ENCODE measurements at places on chromosomes 6 and 20. TPM values are rescaled to one million over a fixed set of nuclear protein-coding genes. Genes with fewer than 3 reads are reported as not detected.

Gene RIPOR2
- not detected for total RNA-seq

Gene CLPSL2
- total RNA-seq, result not detected

Gene SLC35D3
- not detected for total RNA-seq

Gene BNIP5
- not detected for total RNA-seq

Gene RAET1G
- total RNA-seq, result not detected

Gene PRR18
- not detected for total RNA-seq

Gene WFDC5
- not detected for total RNA-seq

Gene TTK
- 8.5 TPM for total RNA-seq

Gene CLPSL1
- not detected for total RNA-seq

Gene ZBTB46
- total RNA-seq, result 41.2 TPM

Gene OR2J3
- total RNA-seq, result not detected

Gene ANKRD66
- not detected for total RNA-seq

Gene SLC22A3
- total RNA-seq, result under 0.01 TPM

Gene PPP1R18
- 41.7 TPM for total RNA-seq

Gene TTLL9
- not detected for total RNA-seq

Gene SLC2A10
- total RNA-seq, result 16.0 TPM

Gene MICB
- 29.3 TPM for total RNA-seq

Gene FAM120B
- 18.1 TPM for total RNA-seq

Gene PPP1R3D
- 10.9 TPM for total RNA-seq

Gene NKX2-2
- not detected for total RNA-seq

Gene TRAPPC3L
- total RNA-seq, result 0.17 TPM

Gene RPN2
- total RNA-seq, result 405 TPM

Gene BPIFA1
- total RNA-seq, result not detected

Gene PEX7
- 5.9 TPM for total RNA-seq

Gene PDYN
- total RNA-seq, result not detected

Gene SYCP2L
- 0.17 TPM for total RNA-seq

Gene RBPJL
- total RNA-seq, result not detected

Gene SAPCD1
- total RNA-seq, result 2.4 TPM

Measured in dermis blood vessel endothelial cell (primary cell).